PC-3 (cell line): ENCODE measurements at places on chromosomes 16 and 17. TPM values are rescaled to one million over a fixed set of nuclear protein-coding genes. Genes with fewer than 3 reads are reported as not detected.

DNA sequence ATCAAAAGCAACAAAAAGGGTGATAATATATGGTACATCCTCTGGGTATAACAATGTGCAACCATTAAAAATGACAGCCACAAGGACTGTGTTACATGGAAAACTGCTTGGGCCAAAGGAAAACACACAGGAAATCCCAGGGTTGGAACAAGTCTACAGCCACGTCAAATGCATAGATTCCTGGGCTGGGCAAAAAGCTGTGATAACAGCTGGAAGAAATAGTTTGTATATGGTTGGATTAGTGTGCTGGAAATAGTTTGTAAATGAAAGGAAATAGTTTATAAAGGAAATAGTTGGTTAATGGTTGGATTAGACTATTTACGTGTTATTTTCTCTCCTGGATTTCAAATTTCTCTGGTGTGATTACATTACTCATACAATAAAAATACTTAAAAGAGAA is 2.6 kb downstream of the HSD17B2 start:
- no peak overlapping the region for H3K4me3 ChIP-seq
- H3K4me1 ChIP-seq: peaks cover 28% of the 10 kb centered on the region
- H3K36me3 ChIP-seq: no peaks in the 10 kb centered on the region

DNA sequence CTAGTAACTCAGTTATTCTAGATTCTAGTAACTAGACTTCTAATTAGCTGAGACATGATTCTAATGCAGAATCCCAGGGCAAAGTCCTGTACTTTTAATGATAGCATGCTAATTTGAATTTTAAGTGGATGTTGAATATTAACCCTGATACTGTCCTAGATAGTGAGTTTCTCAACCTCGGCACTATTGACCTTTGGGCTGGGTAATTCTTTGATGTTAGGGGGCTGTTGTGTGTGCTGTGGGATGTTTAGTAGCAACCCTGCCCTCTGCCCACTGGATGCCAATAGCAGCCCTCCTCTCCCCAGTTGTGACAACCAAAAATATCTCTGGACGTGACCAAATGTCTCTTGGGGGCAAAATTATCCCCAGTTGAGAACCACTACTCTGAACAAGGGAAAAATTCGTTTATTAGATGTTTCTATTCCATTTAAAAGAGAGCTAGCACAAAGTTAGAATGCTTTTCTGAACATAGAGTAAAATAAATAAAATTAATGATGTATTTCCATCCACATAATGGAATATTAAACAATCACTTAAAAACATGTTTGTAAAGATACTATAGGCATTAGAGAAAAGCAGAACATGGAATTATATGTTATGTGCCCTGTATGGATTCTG is 30.2 kb downstream of the SALL1 start:
- no peak for DNase-seq
- no peaks in the 10 kb centered on the region for H3K4me1 ChIP-seq
- no peaks in the 10 kb centered on the region for H3K36me3 ChIP-seq

- no peak overlapping the region for H3K27ac ChIP-seq
- no peak overlapping the region for H3K4me3 ChIP-seq
- H3K36me3 ChIP-seq: no peaks in the 10 kb centered on the region
- H3K4me1 ChIP-seq: no peaks in the 10 kb centered on the region
These were observed 8.4 kb upstream of the CLEC18A start for GRCh38 chr16:69942627-69943170.

- no peak overlapping the region for H3K4me3 ChIP-seq
- H3K4me1 ChIP-seq: no peaks in the 10 kb centered on the region
- no peak for DNase-seq
- no peak overlapping the region for H3K27ac ChIP-seq
- no peaks in the 10 kb centered on the region for H3K27me3 ChIP-seq
These were observed 341.2 kb upstream of the DYNLRB2 start for GRCh38 chr16:80199614-80200013.

GRCh38 chr17:19670908-19671307 is 22.4 kb downstream of the ALDH3A2 start:
- DNase-seq: no peak
- peaks cover 12% of the 10 kb centered on the region for H3K4me1 ChIP-seq
- H3K4me3 ChIP-seq: no peak overlapping the region
- H3K27me3 ChIP-seq: no peaks in the 10 kb centered on the region
- peaks cover 16% of the 10 kb centered on the region for H3K36me3 ChIP-seq
- no peak overlapping the region for H3K27ac ChIP-seq

The TPPP3 gene
- not detected in 2 replicates for total RNA-seq

GRCh38 chr16:86033016-86033474 is 134.1 kb downstream of the IRF8 start:
- H3K27me3 ChIP-seq: peaks cover 32% of the 10 kb centered on the region
- no peak overlapping the region for H3K4me3 ChIP-seq
- DNase-seq: no peak
- H3K4me1 ChIP-seq: no peaks in the 10 kb centered on the region
- H3K27ac ChIP-seq: no peak overlapping the region

- DNase-seq: peak; percentile 3
- H3K27me3 ChIP-seq: no peaks in the 10 kb centered on the region
- peaks cover 11% of the 10 kb centered on the region for H3K36me3 ChIP-seq
- no peak overlapping the region for H3K27ac ChIP-seq
- no peaks in the 10 kb centered on the region for H3K4me1 ChIP-seq
These were observed 16.6 kb upstream of the INPP5K start for GRCh38 chr17:1532836-1533602.

DNA sequence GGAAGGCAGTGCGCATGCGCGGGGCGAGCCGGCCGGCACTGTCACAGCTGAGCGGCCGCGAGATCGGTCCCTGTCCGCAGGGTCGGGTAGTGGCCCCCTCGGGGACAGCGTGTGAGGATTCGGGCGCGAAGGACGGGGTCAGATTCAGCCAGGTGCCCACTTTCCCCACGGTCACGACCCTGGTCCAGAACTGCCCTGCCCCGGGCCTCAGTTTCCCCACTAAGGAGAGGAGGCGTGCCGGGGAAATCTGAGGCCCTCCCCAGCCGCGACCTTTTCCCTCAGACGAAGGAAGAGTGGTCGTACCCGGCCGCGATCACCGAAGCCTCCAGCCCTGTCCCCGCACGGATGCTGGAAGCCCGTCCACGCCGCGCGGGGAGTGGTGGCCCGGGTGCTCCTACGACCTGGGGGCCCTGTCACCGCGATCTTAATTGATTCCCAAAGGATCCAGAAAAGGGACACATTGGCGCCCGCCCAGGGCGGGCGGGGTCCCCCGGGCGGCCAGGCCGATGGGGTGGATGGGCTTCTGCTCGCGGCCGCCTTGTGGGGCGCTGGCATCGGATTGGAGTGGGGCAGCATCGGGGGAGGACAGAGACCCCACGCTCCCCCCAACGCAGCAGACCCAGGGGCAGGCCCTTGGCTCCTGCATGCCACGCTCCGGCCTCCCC is 57.7 kb downstream of the SRL start:
- H3K4me3 ChIP-seq: peak overlapping the region; percentile 82
- peaks cover 3% of the 10 kb centered on the region; the same call in 1 of the 2 replicates for H3K4me1 ChIP-seq
- H3K36me3 ChIP-seq: no peaks in the 10 kb centered on the region

GRCh38 chr16:89098767-89099430 is 5.2 kb downstream of the ACSF3 start:
- H3K27ac ChIP-seq: no peak overlapping the region
- no peak overlapping the region for H3K4me3 ChIP-seq
- no peaks in the 10 kb centered on the region for H3K27me3 ChIP-seq
- no peak for DNase-seq
- no peaks in the 10 kb centered on the region for H3K36me3 ChIP-seq

GRCh38 chr17:17351356-17351891 is 48.3 kb downstream of the NT5M start:
- H3K27me3 ChIP-seq: no peaks in the 10 kb centered on the region
- no peak for DNase-seq
- H3K4me1 ChIP-seq: peaks cover 7% of the 10 kb centered on the region; the same call in 1 of the 2 replicates
- no peak overlapping the region for H3K27ac ChIP-seq
- no peak overlapping the region for H3K4me3 ChIP-seq

The CPNE7 gene
- 29.7 and 49.2 TPM in 2 replicates for total RNA-seq

- peak within 1 kb of the TSS; percentile 89 for H3K27ac ChIP-seq
- peak within 1 kb of the TSS; percentile 95 for H3K4me3 ChIP-seq
- DNase-seq: peak; percentile 91
- no peaks in the 10 kb centered on the region for H3K4me1 ChIP-seq
These were observed at the start of gene FAM234A for GRCh38 chr16:234468-235305. FAM234A (plus strand) TSS chr16:234821; CDS start chr16:254414, 19,593 bp downstream.

- no peak for DNase-seq
- peaks cover 11% of the 10 kb centered on the region for H3K4me1 ChIP-seq
- no peaks in the 10 kb centered on the region for H3K36me3 ChIP-seq
- no peaks in the 10 kb centered on the region for H3K27me3 ChIP-seq
- H3K27ac ChIP-seq: no peak overlapping the region
These were observed 2.7 kb downstream of the WDR90 start for GRCh38 chr16:651844-652243.

- no peak overlapping the region for H3K27ac ChIP-seq
- no peak for DNase-seq
- no peaks in the 10 kb centered on the region for H3K4me1 ChIP-seq
- H3K36me3 ChIP-seq: no peaks in the 10 kb centered on the region
- no peak overlapping the region for H3K4me3 ChIP-seq
These were observed 349.1 kb upstream of the EEF2KMT start for GRCh38 chr16:5446623-5447240.

The FBXO39 gene
- total RNA-seq: not detected in 2 replicates

- peaks cover 39% of the 10 kb centered on the region for H3K4me1 ChIP-seq
- peaks cover 5% of the 10 kb centered on the region; the same call in 1 of the 2 replicates for H3K36me3 ChIP-seq
- H3K27ac ChIP-seq: no peak overlapping the region
- no peak for DNase-seq
- no peak overlapping the region for H3K4me3 ChIP-seq
These were observed 59.0 kb downstream of the VMP1 start for GRCh38 chr17:59766491-59766890.

GRCh38 chr16:16763449-16763848 is 384.5 kb downstream of the NPIPA7 start:
- no peak for DNase-seq
- no peak overlapping the region for H3K4me3 ChIP-seq

DNA sequence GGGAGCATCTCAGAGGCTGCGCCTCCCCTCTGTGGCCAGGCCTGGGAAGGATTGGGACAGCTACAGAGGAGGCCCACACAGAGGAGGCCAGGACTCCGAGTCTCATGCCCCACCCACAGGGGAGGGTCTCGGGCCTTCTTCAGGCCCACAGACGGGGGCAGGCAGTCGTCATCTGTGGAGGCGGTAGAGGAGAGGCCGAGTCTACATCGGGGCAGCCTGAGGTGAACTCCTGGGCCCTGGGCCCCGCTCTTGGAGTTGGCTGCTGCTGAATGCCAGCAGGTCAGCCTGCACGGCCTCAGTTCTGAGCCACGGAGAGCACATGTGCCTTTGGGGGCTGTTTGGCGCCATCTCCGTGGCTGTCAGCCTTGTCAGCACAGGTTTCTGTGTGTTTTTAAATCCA is 8.1 kb upstream of the NUDT16L1 start:
- no peaks in the 10 kb centered on the region for H3K36me3 ChIP-seq
- no peak for DNase-seq
- H3K27ac ChIP-seq: no peak overlapping the region

The KRTAP1-5 gene
- 0.51 TPM in 1 of 2 replicates, not detected in the other for total RNA-seq

DNA sequence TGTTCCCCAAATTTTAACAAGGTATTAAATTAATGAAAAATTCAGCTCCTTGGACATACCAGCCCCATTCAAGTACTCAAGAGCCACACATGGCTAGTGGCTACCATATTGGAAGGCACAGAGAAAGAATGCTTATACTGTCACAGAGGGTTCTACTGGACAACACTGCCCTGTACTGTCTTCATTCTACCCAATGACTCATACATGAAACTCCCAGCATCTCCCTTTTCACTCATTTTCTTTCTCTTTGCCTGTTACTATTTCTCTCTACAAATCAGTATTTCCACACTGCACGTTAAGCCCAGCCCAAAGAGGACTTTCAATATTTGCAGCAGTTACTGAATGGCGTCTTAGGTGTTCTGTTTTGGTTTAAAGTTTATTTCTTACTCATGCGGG is 72.1 kb upstream of the RCVRN start:
- H3K36me3 ChIP-seq: no peaks in the 10 kb centered on the region
- H3K4me1 ChIP-seq: no peaks in the 10 kb centered on the region
- no peak overlapping the region for H3K4me3 ChIP-seq
- no peak for DNase-seq
- H3K27me3 ChIP-seq: peaks cover 40% of the 10 kb centered on the region

GRCh38 chr16:57478396-57479204 is 7.7 kb downstream of the DOK4 start:
- no peak overlapping the region for H3K4me3 ChIP-seq
- H3K36me3 ChIP-seq: no peaks in the 10 kb centered on the region
- DNase-seq: no peak
- H3K27me3 ChIP-seq: no peaks in the 10 kb centered on the region
- no peak overlapping the region for H3K27ac ChIP-seq
- H3K4me1 ChIP-seq: no peaks in the 10 kb centered on the region

- DNase-seq: no peak
- no peak overlapping the region for H3K27ac ChIP-seq
- H3K4me3 ChIP-seq: no peak overlapping the region
- H3K36me3 ChIP-seq: no peaks in the 10 kb centered on the region
These were observed 754.6 kb upstream of the EEF2KMT start for GRCh38 chr16:5852151-5852550.

GRCh38 chr17:78438694-78439325 is 60.4 kb downstream of the PGS1 start:
- no peak for DNase-seq
- H3K27me3 ChIP-seq: no peaks in the 10 kb centered on the region
- no peak overlapping the region for H3K27ac ChIP-seq
- H3K4me1 ChIP-seq: peaks cover 4% of the 10 kb centered on the region; the same call in 1 of the 2 replicates
- no peaks in the 10 kb centered on the region for H3K36me3 ChIP-seq

The GJC1 gene
- 16.4 and 17.1 TPM in 2 replicates for total RNA-seq

- no peak for DNase-seq
- no peaks in the 10 kb centered on the region for H3K27me3 ChIP-seq
- H3K4me1 ChIP-seq: peaks cover 24% of the 10 kb centered on the region
- no peaks in the 10 kb centered on the region for H3K36me3 ChIP-seq
- H3K4me3 ChIP-seq: no peak overlapping the region
These were observed 17.5 kb upstream of the SPNS2 start for GRCh38 chr17:4480929-4481898.

GRCh38 chr16:11557801-11558200 is 28.9 kb downstream of the LITAF start:
- H3K27ac ChIP-seq: no peak overlapping the region
- H3K4me1 ChIP-seq: no peaks in the 10 kb centered on the region
- no peaks in the 10 kb centered on the region for H3K27me3 ChIP-seq
- no peaks in the 10 kb centered on the region for H3K36me3 ChIP-seq
- DNase-seq: no peak
- no peak overlapping the region for H3K4me3 ChIP-seq

GRCh38 chr17:60720763-60721531 is 43.3 kb downstream of the BCAS3 start:
- no peak overlapping the region for H3K4me3 ChIP-seq
- no peaks in the 10 kb centered on the region; the same call in 1 of the 2 replicates for H3K4me1 ChIP-seq
- no peaks in the 10 kb centered on the region for H3K27me3 ChIP-seq

DNA sequence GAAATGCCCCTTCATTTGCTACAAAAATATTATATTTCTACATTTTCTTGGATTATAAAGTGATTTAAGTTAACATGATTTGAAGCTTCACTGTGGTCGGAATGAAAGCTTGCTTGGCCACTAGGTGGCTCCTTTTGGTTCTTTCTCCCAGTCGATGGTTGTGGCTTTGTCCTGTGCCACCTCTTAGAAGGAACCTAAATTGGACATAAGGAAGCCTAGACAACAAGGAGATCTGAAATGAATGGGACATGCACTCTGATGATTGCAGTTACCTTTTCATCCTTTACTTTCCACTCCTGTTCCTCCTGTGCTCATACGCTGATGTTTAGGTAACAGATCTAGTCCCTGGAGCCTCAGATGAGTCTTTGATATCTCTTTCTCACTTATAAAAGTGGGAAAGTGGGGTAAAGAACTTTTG is 39.2 kb downstream of the FTO start:
- H3K4me1 ChIP-seq: peaks cover 26% of the 10 kb centered on the region
- no peak overlapping the region for H3K27ac ChIP-seq
- DNase-seq: peak; percentile 43
- H3K36me3 ChIP-seq: no peaks in the 10 kb centered on the region
- H3K4me3 ChIP-seq: no peak overlapping the region
